ENCODE measurements at places on chromosomes 5 and 9.

DNA sequence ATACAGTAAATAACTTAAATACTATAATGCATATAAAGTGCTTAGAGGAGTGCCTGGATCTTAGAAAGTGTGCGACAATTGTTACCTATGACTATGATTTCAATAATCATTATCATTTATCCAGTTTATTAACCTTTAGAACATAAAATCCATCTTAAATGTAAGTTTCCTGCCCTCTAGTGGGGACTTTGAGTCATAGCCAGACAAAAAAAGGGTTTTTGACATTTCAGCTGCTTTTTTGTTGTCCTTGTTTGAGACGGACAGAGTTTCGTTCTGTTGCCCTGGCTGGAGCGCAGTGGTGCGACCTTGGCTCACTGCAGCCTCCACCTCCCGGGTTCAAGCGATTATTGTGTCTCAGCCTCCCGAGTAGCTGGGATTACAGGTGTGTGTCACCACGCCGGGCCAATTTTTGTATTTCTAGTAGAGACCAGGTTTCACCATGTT, 9.7 kb upstream of the C9orf152 start:
- H3K27me3 ChIP-seq: peaks cover 11% of the 10 kb centered on the region
- no peaks in the 10 kb centered on the region for H3K36me3 ChIP-seq
- peak; percentile 23 for DNase-seq
- no peak overlapping the region for H3K4me3 ChIP-seq
- H3K4me1 ChIP-seq: peaks cover 12% of the 10 kb centered on the region
- no peak overlapping the region for H3K27ac ChIP-seq

- DNase-seq: no peak
- H3K4me1 ChIP-seq: no peaks in the 10 kb centered on the region
- H3K27ac ChIP-seq: no peak overlapping the region
- no peaks in the 10 kb centered on the region for H3K27me3 ChIP-seq
- no peak overlapping the region for H3K4me3 ChIP-seq
These were observed 672.5 kb upstream of the RORB start for GRCh38 chr9:73824671-73825070.

- peak; percentile 80 for DNase-seq
- H3K4me3 ChIP-seq: no peak overlapping the region
- peaks cover 14% of the 10 kb centered on the region for H3K4me1 ChIP-seq
These were observed 44.6 kb downstream of the STC2 start for GRCh38 chr5:173283318-173284288.

DNA sequence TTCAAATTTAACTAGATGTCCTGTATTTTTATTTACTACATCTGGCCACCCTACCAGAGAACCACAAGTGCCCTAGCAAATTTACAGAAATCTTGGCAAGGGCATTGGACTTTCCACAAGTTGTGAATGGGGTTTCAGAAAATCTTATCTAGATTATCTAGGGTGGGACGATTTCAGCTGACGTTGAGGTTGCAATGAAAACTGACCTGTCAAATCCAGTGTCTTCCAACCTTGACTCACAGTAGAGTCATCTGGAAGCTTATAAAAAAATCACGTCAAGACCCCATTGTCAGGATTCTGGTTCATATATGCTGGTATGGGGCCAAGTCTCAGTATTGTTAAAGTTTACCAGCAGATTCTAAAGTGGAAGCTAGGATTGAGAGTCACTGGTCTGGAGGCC, 109.6 kb upstream of the ACTBL2 start:
- no peak overlapping the region for H3K27ac ChIP-seq
- no peaks in the 10 kb centered on the region for H3K27me3 ChIP-seq
- DNase-seq: no peak
- no peaks in the 10 kb centered on the region for H3K4me1 ChIP-seq

DNA sequence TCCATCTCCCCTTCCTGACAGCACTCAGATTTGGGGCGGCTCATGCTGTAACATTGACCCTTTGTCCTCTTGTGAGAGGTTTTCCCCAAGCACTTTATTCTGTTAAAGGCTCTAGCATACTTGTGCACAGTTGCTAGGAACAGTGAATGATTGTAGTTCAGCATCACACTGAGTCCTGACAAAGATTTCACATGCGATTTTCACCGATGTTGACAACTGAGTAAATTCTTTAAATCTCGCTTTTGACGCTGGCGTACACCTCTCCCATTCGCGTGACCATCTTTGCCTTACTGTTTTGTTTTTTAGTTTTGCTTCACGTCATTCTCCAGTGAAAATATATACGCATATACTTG, 780 bp downstream of the CDC37L1 start:
- no peak overlapping the region for H3K27ac ChIP-seq
- H3K4me1 ChIP-seq: no peaks in the 10 kb centered on the region
- no peak for DNase-seq
- peaks cover 5% of the 10 kb centered on the region for H3K27me3 ChIP-seq
- H3K36me3 ChIP-seq: peaks cover 12% of the 10 kb centered on the region

Data from activated CD8-positive, alpha-beta T cell treated with anti-CD3 and anti-CD28 coated beads, Interleukin-2, amount 10 ng/mL, durations not matched to agents 7 days and 5 days (primary cell).